Stimulated activated CD4-positive, alpha-beta T cell treated with anti-CD3 and anti-CD28 coated beads, Interleukin-12 subunit alpha, Interleukin-12 subunit beta, amount 100 ng/mL, for 4 hours (primary cell): ENCODE measurements at places on chromosomes 3 and 15.

GRCh38 chr3:40869939-40870338 lies 329.4 kb upstream of the CTNNB1 start:
- DNase-seq: no peak

DNA sequence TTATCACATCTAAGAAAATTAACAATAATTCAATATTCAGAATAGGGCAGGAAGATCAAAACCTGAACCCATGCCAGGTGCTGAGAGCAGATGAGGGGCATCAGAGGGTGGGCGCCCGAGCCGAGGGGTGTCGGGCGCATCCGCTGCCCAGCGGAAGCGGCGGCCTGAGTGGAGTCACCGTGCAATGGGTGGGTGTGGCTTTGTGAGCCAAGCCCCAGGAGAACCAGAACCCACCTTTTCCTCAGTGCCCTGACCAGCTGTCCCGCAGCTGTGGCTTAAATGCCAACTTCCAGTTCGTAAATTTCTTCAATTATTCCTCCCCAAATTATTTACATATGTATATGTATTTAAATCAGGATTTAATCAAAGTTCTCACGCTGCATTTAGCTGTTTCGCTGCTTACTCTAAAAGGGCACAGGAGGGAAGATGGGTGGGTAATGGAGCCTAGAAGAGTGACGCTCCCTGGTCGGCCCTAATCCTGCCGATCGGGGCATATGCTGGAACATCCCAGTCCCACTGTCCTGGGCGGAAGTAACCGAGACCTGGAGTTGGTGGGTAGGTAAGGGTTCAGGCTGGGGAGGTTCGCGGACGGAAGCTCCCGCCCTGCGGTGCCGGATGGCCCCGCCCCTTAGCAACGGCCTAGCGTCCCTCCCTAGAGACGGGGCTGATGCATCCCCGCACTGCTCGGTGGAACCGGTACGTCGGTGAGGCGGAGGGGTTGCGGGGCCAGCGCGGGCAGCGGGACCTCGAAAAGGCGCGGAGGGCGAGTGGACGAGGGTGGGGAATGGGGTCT lies 1.3 kb downstream of the DNAH1 start:
- peak; percentile 65 for DNase-seq

DNA sequence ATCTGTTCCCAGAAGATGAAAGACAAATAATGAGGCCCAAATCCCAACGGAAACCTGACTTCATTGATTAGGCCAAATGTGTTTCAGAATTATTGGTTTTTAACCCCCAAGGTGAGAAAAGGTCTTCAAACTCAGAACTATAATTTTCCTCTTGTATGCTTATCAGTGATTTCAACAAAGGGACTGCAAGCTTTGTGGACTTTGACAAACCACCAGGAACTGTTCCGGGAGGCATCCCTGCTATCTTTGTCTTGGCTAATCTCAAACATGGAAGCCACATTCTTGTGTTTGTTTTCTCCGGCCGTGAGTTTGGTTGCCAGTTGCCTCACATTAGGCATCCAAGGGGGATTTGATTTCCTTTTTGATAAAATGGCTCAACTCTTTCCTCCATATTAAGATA lies 19.5 kb downstream of the ARHGEF3 start:
- DNase-seq: no peak

- DNase-seq: no peak
Measured at GRCh38 chr3:51642462-51642861, 28.6 kb upstream of the TEX264 start.

DNA sequence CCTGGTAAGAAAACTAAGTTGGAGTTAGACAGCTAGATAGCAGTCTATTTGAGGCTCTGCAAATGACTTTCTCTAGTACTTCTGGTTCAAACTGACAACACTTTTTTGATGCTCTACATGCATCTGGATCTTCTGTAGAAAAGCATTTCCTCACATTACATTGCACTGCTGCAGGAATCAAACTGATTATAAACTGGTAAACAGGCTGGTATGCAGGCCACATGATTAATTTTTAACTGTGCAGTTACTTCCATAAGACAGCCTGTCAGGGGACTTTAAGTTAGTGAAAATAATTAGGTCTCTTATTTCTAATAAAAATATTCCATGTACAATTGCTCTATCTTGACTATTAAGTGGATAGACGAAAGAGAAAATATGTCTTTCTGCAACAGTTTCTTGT lies 550.0 kb upstream of the ALCAM start:
- DNase-seq: no peak

- no peak for DNase-seq
Measured at GRCh38 chr3:128278761-128279600, 125.7 kb downstream of the EEFSEC start.

DNA sequence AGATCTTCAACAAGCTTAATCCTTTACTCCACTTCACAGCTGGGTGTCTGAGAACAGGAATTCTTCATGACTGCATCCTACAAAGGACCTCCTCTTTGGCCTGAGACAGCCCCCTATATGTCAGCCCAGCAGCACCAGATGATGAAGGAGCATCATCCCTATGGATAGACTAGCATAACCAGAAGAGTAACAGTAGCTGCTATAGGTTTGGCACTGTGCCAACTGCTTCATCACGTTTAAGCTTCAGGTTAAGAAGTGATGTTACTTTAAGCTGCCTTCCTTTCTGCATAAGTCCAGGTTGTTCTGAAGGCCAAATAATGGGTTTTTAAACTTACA lies 50.6 kb downstream of the CMSS1 start:
- DNase-seq: no peak

DNA sequence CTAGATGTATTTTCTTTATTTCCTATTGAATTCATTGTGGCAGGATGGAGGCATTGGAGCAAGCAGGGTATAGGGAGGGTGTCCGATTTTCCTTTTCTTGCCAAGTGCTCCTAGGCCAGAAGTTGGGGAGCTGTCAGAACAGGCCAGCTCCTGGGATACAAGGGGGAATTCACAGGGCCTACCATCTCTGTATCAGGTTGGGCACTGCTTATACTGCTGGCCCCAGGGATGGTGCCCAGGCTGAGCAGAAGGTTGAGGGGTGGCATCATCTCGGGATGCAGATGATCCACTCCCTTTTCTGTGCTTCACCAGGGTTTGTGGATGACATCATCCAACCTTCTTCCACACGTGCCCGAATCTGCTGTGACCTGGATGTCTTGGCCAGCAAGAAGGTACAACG lies 79.5 kb downstream of the PCCB start:
- DNase-seq: no peak

DNA sequence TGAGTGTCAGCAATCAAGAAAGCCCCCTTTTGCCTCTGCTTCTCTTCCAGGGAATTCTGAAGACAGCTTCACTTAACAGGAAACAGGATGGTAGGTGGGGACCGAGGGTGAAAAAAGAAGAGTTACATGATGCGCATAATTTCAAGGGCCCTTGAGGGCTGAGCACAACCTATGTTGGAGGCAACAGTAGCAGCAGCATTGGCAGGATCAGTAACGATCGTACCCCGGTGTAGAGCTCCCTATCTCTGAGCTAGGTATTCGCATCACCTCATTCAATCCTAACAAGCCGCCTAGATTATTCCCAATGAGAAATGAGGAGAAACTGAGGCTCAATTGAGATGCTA lies 432 bp upstream of the RAD54L2 start:
- DNase-seq: peak; percentile 1
